ENCODE measurements at places on chromosomes 5 and 9.

DNA sequence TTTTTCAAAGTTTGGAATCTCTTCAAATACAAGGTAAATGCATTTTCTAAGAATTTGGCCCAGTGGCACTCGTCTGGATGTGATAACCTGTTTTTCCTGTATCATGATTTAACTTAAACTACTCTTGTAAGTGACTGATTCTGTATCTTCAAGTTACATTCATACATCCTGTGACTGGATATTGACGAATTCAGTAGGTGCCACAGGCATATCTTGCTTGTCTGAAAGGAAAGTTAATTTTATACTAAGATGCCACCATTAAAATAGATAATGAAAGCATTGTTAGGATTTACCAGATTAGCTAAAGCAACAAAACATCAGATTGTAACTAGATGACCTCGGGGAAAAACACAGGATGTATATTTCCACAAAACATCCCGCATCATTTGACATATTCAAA lies 175.3 kb upstream of the ZNF608 start:
- no peak for DNase-seq

DNA sequence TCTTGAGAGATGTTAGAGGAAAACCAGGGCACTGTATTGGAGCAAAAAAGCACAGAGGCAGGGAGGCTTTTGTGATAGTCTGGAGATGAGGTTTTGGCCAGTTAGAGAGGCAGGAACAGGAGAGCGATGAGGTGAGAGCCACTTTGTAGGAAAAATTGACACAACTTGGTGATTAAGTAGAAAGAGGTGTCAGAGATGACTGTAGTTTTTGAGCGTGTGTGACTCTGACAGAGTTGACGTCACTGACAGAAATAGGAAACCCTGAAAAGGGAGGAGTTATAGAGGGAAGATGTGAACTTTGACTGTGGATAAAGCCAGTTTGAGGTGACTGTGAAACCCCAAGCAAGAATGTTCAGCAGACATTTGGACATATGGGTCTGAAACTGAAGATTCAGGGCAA lies 15.7 kb downstream of the NFX1 start:
- DNase-seq = no peak

DNA sequence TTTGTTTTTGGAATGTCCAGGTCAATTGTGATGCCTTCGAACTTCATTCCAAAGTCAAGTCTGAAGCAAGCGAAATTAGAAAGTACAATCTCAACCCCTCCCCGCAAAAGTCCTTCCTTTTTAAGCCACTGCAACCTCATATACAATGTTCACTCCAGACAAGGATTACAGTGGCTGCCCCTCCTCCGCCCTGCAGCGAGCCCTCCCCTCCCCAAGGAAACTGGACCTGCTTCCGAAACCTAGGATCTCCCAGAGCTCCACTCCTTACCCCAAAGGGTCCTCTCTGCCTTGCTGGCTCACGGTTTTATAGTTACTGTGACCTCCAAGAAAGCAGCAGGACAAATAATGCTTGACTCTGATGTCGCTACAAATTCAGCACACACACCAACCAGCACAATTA lies 10.4 kb downstream of the LRRC14B start:
- no peak for DNase-seq

GRCh38 chr5:54862036-54862435 lies 123.4 kb downstream of the ESM1 start:
- no peak for DNase-seq

- DNase-seq = no peak
These were observed 478.4 kb upstream of the DAP start for GRCh38 chr5:11239261-11240015.

GRCh38 chr9:77881111-77881510 lies 150.5 kb downstream of the GNAQ start:
- DNase-seq = no peak

DNA sequence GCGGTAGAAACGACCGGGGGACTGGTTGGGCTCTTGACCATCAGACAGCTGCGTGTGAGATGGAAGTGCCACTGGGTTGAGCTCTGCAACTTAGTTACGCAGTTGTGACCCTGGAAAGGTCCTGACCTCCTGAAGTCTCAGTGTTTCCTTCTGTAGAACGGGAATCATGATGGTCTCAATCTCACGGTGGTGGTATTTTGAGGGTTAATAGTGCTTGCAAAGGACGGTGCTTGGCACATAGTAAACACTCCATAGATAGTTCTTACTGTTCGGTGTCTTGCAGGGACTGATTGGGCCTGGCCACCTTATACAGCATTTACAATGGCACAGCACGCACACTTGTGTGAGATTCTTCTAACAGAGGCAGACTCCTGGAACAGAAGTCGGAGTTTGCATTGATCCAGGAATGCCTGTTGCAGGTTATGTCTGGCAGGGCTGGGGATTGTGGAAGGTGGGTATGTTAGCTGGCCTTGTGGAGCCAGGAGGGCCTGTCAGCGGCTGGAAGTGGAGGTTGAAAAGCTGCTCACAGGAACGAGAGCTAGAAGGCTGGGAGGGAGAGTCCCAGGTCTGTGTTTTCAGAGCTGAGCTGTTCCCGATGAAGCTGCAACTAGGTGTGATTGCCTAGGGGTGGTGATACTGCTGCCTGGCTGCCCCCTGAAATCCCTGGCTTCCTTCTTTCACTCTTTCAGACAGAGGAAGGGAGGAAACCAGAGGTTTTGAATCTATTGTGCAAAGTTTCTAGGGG lies 962 bp upstream of the TXN start:
- no peak for DNase-seq

GRCh38 chr9:2107906-2108451 lies 92.8 kb downstream of the SMARCA2 start:
- no peak for DNase-seq

GRCh38 chr5:133348406-133348805 lies 263.9 kb downstream of the FSTL4 start:
- DNase-seq = no peak

GRCh38 chr5:10826971-10827370 lies 65.9 kb upstream of the DAP start:
- no peak for DNase-seq

- no peak for DNase-seq
These were observed 183.2 kb upstream of the PDE4D start for GRCh38 chr5:60076746-60077145.

DNA sequence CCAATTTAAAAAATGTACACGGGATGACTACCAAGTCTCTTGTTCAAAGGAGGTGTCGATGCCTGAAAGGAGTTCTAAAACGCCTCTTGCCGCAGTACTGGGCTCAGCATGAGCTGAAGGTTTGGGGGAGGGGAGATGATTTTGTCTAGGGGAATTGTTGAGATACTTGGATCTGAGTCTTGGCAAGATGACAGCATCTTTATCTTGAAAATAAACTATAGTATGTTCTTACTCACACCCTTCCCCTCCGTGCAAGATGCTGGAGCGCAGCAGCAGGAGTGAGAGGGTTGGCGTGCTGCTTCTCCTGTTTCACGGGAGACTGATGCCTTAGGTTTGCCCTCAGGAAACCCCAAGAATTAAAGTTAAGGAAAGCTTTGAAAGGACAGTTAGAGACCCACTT lies 47.3 kb downstream of the FAM78A start:
- DNase-seq = no peak

Measured in stimulated activated CD8-positive, alpha-beta memory T cell treated with anti-CD3 and anti-CD28 coated beads, Interleukin-15, amount 100 ng/mL, for 48 hours (primary cell).